ENCODE measurements at places on chromosomes 4 and X.

- no peak for DNase-seq
These were observed 9.1 kb downstream of the NSD2 start for GRCh38 chr4:1880332-1880731.

DNA sequence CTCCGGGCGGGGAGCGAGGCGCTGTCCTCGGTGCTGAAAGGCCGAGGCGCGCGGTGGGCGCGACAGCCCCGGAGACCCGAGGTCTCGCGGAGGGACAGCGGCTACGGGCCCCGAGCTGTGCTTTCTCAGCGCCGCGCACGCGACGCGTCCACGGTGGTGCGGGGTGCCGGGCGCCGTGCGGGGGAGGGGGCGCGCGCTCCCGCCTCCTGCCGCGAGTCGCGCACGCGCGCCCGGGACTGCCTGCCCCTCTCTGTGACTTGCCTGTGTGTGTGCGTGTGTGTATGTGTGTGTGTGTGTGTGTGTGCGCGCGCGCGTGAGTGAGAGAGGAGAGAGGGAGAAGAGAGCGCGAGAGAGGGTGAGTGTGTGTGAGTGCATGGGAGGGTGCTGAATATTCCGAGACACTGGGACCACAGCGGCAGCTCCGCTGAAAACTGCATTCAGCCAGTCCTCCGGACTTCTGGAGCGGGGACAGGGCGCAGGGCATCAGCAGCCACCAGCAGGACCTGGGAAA is at the start of gene GRIA2:
TSS of gene GRIA2 (plus strand) at position 358 of the 511 bp plus-strand sequence. CDS start 315 bp downstream, outside the sequence.
- peak; percentile 14 for DNase-seq

GRCh38 chrX:140141444-140142029 is 176.2 kb upstream of the CXorf66 start:
- DNase-seq: peak; percentile 30

- DNase-seq: no peak
These were observed 192.4 kb upstream of the AR start for GRCh38 chrX:67351411-67351810.

DNA sequence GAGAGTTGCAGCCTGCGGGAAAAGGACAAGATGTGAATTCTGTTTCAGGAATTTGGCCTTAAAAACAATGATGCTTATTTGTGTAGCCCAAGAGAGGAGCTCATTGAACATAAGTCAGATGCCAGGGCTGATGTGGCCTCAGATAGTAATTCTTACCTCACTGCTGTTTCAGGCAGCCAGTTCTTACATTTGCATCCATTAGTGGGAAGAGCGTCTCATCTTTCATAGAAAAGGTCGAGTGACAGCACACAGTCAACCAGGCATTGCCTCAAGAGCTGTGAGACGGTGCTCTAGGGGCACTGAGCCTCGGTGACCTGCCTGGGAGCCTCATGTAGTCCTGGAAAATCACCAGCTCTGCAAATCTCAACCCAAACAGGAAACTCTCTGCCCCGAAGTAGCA is 174.9 kb upstream of the FRG1 start:
- no peak for DNase-seq

- no peak for DNase-seq
These were observed 1833.0 kb upstream of the PCDH10 start for GRCh38 chr4:131316086-131316485.

GRCh38 chrX:134764202-134764785 is 106.0 kb upstream of the PLAC1 start:
- DNase-seq: peak; percentile 29

DNA sequence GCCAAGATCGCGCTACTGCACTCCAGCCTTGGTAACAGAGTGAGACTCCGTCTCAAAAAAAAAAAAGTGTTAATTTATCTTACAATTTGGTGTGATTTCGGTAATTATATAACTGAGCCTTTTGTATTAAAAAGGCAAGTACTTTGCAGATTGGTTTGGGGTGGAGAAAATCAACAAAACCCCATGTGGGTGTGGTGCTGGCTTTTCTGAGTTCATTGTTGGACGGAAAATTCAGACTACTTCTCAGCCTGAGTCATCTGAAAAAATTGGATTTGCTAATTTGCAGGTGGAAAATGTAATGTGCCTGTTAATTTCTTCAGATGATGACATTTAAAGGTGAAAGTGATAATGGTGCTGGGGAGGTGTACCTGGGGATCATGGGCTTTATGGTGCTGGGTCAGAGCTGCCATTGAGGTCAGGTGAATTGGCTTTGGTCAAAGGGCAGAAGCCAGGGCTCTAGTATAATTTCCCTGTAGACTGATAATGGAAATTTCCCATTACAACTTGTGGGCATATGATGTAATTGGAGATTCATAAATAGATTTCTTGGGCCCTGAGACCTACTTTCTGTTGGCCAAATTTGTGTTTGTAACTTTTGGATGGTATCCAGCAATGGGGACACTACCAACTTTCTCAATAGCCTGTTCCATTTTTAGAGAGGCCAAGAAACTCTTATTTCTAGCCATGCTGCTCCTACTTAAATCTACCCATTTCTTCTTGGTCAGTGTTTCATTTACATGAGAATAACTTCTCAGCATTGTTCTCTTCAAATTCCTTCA is 74.3 kb upstream of the TEX13D start:
- peak; percentile 16 for DNase-seq

DNA sequence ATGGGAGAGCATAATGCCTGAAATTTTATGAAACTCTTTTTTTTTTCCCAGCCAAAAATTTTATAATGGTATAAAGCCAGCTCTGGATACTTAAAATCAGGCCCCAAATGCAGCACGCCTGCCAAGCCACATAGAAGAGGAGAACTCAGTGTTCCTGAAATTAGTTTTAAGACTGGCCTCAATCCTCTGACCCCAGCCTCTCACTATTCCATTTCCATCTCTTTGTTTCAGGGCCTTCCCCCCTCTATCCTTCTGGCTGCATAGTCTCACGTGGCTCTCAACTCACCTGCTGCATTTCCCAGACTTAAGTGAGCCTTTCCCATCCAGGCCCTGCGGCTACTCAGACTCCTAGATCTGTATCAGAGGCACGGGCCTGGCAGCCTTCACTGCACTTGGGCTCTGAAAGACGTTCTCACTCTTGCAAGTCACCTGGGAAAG is 5.2 kb upstream of the CBR4 start:
- no peak for DNase-seq

DNA sequence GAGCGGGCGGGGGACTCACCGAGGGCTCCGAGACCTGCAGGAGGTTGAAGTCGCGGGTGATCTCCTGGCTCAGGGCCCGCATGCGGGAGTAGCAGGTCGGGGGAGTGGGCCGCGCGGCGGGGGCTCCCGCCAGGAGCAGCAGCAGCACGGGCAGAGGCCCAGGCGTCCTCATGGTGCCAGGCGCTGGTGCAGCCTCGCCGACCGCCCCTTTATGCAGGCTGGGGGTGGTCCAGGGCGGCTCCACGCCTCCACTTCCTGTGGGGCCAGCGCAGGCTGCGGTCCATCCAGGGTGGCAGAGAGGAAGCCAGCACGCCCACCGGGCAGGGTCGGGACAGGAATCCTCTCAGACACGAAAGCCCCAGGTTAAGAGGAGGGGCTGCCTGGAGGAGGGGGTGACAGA is at the start of gene CYTL1:
TSS of gene CYTL1 (minus strand) at position 185 of the 400 bp plus-strand sequence. CDS start at position 172, 13 bp downstream.
- DNase-seq: no peak

DNA sequence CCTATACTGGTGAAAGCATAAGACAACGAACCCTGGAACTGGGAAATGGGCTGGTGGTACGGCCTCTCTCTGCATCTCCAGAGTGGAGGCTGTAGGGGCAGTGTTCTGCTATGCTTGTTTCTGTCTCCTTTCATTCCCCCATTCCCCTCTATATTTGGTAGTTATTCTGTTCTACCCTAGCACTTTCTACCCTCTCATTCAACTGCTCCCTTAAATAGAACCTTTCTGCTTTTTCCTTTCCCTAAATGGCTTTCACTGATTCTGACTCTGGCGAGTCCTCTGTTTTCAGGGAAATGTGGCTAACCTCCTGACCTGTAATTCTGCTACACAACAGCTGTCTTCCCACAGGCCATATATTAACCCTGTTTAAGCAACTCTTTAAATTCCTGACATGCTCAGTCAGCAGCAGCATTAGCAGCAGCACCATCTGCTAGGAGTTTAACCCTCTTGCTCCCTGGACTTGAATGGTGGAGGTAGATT is 94.2 kb downstream of the CXCL13 start:
- no peak for DNase-seq

GRCh38 chr4:182427554-182427953 is 184.4 kb downstream of the TENM3 start:
- no peak for DNase-seq

DNA sequence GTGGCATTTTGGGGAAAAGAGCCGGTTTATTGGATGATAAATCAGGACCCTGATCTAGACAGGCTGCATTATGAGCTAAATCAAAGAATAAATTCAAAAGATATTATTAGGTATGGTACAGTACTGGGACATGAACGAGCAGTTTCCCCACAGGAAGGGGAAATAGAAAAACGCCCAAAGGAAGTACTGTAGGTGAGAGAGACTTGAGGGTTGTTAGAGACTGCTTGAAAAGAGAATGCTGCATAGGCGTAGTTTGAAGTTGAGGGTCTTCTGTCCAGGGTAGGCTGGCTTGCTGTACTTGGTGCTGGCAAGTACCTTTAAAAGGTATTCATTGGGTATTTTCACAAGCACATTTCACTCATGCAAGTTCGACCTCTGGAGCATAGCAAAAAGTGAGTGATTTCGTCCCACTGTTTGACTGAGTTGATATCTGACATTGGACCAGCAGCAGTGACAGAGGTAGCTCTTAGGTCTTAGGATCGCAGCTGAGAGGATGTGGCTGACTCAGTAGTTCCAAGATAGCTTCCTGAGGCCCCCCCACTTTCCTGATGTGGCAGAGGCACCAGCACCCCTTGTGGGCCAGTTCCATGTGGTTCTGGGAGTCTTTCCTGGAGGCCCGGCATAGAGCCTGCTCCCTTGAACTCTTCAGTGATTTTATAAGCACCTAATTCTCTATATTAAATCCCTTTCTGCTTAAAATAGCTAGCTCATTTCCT is 64.3 kb downstream of the TMEM131L start:
- DNase-seq: no peak

GRCh38 chrX:46838486-46838870 is 1.6 kb downstream of the RP2 start:
- no peak for DNase-seq

GRCh38 chrX:48683411-48683982 is at the start of gene WAS:
Gene WAS, plus strand, starts transcription at chrX:48683799. Its CDS starts 55 bp downstream, at chrX:48683854.
- peak; percentile 56 for DNase-seq

- no peak for DNase-seq
These were observed 171.7 kb downstream of the PDGFRA start for GRCh38 chr4:54400802-54401201.

GRCh38 chrX:40012868-40013265 is 84.9 kb downstream of the BCOR start:
- DNase-seq: no peak

DNA sequence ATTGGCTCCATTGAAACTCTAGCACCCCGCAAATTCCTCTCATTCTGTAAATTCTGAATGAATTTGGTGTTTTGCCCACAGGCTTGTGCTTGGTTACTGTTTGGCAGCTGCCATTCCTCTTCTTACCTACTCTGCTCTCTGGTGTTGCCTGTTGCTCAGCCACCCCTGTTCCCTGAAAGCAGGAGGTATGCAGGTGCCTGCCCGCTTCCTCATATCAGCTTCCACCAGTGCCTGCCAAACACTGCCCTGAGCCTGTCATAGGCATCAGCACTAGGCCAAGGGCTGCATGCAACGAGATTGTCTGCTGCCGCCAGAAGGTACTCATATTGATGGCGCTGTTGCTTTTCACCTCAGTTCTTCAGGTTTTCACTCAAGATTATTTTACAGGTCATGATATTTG is 978.1 kb downstream of the C4orf33 start:
- DNase-seq: no peak

GRCh38 chr4:103171006-103171405 is 27.1 kb downstream of the CENPE start:
- no peak for DNase-seq

GRCh38 chrX:18179446-18179845 is 41.2 kb downstream of the BEND2 start:
- no peak for DNase-seq

DNA sequence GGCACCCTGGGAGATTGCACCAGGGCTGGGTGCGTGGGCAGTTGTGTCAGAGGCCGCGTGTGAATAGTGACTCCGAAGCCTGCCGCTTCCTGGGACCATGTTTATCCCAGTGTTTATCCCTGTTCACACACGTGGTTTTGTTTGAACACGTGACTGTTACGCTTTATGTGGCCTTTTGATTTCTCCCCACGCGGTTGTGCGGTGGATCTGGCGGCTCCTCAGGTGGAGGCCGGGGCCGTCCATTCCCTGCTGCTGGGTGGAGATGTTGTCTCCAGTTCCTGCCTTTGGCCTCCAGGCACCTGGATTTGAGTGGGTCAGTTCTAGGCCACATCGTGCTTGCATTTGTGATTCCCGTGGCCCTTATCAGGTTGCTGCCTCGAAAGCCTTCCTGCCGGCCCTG is 35.1 kb downstream of the NELFA start:
- DNase-seq: no peak

DNA sequence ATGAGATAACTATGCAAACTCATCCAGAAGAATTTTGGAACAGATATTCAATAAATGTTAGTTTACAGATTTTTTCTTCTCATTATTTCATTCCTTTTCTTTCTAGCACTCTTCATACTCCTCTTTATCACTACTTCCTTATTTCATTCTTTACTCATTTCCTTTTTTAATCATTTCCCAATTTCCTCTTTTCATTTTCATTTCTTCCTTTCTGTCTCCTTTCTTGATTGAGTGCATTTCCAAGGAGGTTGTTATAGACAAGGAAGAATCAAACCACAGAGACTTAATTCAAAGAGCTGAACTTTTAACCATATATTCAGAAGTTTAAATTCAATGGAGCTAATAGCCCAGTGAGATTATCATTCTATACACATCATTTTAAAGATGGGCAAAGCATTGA is 600.7 kb downstream of the ARAP2 start:
- no peak for DNase-seq

DNA sequence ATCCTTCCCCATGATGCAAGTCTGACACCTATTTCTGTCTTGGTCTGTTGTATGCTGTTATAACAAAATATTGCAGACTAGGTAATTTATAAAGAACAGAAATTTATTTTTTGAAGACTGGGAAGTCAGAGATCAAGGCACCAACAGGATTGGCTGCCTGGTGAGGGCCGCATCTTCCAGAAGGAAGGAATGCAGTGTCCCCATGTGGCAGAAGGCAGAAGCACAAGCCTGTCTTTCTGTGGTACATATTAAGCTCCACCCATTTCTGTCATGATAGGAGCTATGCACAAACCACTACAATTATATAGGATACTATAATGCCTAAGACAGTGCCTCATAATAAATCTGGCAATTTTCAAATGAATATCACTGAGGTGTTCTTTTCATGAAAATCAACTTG is 502.3 kb upstream of the DIAPH2 start:
- DNase-seq: no peak

DNA sequence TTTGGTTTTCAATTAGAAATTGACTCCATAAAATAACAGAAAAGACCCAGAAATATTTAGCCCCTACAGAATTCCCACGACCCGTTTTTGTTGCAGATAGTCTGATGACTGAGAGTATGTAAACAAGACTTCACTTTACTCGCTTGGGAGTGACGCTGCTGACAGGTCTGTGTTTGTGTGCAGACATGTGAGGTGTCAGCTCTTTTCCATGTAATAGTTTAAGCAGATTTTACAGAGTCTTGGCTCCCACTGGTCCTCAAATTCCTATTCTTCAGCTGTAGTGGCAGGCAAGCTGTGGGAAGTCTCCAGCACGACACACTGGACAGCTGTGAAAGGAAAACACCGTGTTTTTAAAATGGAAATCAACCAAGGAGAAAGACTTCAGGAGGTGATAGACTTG is 455.7 kb downstream of the GABRG1 start:
- DNase-seq: no peak

Measured in HL-60 (cell line).